ENCODE measurements at places on chromosomes 1 and 21.

- DNase-seq, result no peak
These were observed 7.2 kb upstream of the SCMH1 start for GRCh38 chr1:41249319-41249718.

DNA sequence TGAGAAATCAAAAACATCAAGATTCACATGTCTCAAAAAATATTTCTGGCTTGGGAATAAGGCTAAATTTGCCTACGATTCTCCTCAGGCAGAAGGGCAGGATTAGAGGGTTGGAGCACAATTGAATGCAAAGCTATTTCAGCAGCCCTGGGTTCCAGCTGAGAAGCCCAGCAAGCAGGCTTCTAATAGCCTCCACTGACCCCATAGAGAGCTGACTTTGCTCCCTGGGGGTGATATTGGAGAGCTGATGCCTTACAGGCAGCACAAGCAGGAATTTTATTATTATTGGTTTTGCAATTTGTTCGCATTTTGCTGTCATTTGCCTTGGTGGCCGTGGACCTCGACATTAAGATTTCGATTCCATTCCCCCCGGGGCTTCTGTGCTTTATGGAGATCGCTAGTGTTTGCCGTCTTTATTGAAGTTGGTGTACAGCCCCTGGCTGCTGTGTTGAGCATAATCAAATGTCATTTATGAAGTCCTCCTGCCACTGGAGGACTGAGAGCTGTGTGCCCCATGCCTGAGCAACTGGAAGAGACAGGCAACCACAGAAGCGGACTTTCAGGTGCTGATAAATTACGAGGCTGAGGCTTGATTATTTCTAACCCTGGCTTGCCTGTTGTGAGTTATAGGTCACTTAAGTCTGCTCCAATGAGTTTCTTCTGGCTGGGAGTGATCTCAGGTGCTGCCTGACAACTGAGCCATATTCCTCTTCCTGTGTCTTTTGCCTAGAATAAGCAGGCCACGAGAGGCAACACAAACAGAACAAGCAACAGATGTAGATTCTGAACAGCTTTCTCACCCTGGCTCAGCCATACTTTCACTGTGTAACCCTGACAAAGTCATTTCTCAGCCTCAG, 518.4 kb upstream of the CAMK1G start:
- no peak for DNase-seq

DNA sequence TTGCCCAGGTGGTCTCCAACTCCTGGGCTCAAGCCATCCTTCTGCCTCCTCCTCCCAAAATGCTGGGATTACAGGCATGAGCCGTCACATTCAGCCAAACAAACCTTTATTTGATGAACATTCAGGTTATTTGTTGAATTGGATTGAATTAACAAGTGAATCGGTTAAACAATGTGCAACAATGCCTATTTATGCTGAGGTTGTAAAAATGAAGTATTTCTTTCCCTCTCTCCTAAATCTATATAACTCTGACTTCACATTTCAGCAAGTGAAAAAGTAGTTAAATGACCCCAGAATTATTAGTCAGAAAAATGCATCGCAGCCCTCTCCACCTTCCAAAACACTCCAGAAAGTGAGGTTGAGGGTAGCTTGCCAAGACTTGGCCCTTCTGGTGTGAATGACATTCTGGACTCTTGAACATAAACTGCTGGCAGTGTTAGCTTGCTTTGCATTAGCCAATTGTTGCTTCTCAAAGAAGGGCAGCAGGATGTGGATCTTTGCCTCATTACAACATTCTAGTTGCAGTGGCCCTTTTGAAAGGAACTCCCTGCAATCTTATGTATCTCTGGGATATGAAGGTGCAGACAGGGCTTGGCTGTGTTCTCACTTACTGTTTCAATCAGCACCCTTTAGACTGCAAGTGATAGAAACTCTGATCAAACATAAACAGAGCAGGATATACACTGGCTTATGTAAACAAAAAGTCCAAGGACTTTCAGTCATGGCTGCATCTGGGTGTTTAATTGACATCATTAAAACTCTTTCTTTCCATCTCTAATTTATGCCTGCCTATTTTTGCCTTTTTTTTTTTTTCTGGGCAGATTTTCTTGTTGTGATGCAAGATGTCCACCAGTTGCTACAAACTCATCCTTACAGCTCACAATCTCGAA, 22.4 kb downstream of the EDN2 start:
- no peak for DNase-seq

- DNase-seq, result no peak
These were observed 55.2 kb downstream of the PCNX2 start for GRCh38 chr1:233240371-233240770.

DNA sequence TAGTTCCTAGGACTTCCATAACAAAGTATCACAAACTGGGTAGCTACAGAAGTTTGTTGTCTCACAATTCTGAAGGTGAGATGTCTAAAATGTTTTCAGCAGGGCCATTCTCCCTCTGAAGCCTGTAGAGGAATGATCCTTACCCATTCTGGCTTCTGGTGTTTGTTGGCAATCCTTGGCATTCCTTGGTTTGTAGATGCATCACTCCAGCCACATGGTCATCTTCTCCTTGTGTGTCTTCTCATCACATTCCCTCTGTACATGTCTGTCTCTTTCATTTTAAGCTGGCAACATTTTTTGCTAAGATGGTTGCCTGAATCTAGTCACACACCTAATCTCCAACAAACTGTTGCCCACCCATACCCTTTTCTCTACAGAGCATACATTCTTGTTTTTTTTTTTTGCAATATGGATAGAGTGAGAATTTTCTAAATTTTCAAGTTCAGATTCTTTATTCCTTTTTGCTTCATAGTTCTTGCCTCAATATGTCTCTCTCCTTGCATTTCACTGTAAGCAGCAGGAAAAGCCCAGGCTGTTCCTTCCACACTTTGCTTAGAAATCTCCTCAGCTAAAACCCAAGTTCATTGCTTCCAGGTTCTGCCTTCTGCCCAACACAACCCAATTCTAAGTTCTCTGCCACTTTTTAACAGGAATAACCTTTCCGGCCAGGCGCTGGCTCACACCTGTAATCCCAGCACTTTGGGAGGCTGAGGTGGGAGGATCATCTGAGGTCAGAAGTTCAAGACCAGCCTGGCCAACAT, 18.3 kb downstream of the ZBED6 start:
- no peak for DNase-seq

DNA sequence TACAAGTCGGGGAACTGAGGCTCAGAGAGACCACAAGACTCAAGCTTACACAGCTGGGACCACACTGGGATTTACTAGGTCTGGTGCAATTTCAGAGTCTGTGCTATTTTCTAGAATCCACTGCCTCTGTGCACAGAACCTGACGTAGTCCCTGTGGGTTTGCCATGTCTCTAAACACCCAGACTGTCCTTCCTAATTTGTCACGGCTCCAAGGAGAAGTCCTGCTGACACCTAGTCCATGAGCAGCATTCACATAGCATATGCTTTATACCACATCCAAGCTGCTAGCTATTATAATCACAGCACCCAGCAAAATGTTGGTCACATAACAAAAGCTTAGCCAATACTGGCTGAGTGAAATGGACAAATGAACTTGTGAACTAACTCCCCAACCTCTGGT, 79.0 kb upstream of the HMGB4 start:
- no peak for DNase-seq

DNA sequence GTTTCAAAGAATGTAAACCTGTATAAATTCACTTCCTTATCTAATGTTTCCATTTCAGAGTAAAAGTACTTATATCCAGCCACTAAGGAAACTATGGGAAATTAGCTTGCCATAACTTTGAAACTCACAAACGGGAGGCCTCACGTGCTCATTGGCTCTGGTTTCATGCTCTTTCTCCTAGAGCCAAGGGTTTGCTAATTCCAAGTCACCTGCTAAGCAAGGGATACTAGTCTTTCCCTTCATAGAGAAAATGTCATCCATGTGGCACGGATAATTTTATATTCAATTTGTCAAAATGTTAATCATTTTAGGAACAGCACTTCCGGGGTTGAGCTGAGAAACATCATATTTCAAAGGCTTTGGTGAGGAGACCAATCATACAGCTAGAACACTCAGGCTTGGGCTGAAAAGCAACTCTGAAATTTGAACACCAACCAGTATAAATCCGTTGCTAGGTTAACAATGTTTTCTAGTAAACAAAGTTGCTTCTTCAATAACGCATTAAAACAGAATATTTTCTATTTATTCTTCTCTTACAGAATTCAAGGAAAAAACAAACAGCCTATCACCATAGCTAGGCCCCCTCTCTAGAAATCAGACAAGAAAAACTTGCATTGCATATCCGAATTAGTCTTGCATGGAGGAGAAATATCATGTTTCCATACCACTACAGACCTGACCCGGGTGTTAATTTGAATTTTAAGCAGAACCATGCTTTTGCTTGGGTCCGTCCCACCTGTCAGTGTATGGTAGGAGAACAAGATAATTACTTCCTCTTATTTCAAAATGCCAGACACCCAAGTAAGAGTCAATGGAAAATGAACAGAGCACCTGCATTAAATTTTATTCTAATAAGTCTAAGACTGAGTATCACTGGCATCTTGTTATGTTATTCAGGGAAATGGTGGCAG, 196.1 kb upstream of the ESRRG start:
- DNase-seq, result no peak

DNA sequence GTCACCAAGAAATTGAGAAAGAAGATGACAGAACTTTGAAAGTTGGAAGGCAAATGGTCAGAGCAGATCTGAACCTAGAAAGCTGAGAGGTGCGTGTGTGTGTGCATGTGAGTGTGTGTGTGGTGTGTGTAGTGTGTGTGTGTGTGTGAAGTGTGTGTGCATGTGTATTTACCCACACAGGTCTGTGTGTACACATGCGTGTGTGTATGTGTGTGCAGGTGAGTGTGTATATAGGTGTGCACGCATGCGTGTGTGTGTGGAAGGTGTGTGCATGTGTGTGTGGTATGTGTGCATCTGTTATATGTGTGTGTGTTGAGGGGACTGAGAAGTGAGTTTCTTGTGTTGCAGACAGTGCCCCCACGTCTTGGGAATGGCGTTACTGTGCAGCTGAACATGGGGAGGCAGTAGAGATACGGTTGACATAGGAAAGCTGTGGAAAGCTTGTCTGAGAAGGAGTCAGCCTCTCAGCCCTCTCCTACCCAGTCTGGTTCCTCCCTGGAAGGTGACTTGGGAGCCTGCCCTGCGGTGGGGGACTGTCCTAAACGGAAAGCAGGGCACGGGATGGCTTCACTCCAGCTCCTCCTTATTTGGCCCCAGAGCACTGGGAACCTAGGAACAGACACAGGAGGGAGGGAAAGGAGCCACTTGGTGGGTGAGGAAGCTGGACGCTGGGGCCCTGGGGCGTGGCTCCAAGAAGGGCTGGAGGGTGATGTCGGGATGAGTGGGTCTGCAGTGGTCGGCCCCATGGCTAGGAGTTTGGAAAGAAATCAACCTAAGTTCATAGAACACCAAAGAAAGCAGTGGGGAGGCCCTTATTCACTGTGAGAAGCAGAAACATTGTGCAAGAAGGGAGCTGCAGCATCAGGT, 97.2 kb downstream of the PCBP3 start:
- DNase-seq, result no peak

GRCh38 chr1:183094351-183094750, 71.1 kb downstream of the LAMC1 start:
- no peak for DNase-seq

- no peak for DNase-seq
These were observed 229.7 kb downstream of the C1orf94 start for GRCh38 chr1:34406377-34406776.

DNA sequence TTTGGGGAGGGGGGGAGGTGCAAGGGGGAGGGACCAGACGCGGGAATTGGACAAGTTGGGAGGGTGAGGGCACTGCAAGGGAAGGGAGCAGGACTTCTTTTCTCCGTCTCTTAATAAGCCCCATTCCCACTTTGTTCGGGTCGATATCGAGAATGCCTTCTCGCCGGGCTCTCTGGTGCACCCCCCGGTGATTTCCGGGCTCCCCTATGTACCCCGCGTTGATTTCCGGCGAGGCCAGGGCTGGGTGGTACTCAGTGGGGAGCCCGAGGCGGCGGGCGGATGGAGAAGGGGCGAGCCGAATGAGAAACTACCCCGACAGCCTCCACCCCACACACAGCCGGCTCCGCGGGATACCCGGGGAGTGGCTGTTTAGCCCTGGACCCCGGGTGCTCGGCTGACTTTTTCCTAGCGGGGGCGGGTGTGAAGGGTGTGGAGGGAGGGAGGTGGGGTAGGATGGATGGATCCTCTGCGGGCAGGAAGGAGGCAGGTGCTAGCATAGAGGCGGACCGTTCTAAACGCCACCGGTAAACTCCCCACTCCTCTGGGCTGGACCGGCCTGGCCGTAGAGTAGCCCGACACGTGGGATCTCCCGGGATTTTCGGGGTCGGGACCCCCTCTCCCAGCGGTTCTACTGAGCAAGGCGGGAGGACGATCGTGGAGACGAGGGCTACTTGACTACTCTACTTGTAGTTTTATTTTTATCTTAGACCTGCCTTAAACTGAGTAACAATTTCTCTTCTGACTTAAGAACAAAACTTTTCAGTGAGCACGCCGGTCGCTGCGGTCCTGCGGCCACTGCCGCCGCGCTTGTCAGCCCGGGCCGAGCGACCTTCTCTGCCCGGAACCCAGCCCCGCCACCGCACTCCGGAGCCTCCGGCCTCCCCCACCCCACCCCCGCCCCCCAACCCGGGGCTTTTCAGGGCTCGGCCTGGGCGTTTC, 1.0 kb downstream of the RNF220 start:
- peak; percentile 39 for DNase-seq

- no peak for DNase-seq
These were observed 31.2 kb upstream of the TMEM51 start for GRCh38 chr1:15122331-15122730.

GRCh38 chr1:20448671-20449071, 37.3 kb downstream of the CAMK2N1 start:
- peak; percentile 61 for DNase-seq

- no peak for DNase-seq
These were observed 49.9 kb downstream of the SNX27 start for GRCh38 chr1:151661751-151662150.

DNA sequence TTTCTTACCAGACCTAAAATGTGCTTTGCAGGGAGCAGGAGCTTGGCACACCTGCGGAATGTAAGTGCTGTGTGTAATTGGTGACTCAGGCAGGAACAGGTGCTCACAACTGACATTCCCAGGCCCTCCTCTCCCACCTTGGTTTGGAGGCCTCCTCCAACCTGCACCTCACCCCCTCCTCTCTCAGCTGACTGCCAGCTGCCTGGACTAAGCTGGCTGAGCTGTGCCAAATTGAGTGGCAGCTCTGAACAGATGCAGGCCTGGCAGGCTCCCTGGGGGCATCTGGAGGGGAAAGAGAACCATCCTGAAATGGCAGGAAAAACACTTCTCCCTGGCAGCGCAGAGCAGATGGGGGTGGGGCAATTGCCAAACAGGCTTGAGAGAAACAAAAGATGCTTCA, 91.7 kb upstream of the PGBD5 start:
- no peak for DNase-seq

- no peak for DNase-seq
These were observed 102.8 kb downstream of the RIPK4 start for GRCh38 chr21:41663805-41664788.

GRCh38 chr1:21090463-21090862, 86.2 kb downstream of the EIF4G3 start:
- DNase-seq, result no peak

Measured in iPS-NIHi11 (cell line).